Stomach (tissue), 19 donors: ENCODE measurements at places on chromosomes 7 and 10. TPM values are rescaled to one million over a fixed set of nuclear protein-coding genes. Genes with fewer than 3 reads are reported as not detected.

DNA sequence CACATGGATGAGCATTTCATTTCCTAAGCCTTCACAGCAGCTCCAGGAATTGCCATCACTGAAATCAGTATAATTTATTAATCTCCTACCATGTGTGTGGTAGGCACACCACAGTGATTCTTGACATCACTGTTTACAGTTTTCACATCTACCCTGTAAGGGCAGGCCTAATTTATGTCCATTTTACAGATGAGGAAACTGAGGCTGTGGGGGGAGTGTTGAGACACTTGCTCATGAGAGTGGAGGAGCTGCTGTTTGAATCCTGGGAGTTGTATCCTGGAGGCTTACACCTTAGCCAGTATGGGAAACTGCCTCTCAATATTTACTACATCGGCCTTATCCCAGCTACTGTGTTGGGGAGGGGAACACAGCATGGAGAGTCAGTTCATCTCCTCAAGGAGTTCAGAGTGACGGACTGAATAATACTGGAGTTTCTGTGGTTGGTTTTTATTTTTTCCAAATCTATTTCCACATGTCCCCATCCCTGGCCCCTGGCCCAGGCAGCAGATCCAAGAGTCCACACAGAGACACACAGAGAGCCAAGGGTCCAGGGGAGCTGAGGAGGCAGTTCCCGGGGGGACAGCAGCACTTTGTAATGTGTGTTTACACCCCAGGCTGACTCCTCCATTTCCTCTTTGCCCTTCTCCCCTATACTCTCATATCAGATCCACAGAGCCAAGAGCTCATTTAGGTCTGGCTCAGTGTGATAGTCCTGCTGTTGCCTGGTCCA is 13.2 kb downstream of the UBTD1 start:
- no peak for DNase-seq

DNA sequence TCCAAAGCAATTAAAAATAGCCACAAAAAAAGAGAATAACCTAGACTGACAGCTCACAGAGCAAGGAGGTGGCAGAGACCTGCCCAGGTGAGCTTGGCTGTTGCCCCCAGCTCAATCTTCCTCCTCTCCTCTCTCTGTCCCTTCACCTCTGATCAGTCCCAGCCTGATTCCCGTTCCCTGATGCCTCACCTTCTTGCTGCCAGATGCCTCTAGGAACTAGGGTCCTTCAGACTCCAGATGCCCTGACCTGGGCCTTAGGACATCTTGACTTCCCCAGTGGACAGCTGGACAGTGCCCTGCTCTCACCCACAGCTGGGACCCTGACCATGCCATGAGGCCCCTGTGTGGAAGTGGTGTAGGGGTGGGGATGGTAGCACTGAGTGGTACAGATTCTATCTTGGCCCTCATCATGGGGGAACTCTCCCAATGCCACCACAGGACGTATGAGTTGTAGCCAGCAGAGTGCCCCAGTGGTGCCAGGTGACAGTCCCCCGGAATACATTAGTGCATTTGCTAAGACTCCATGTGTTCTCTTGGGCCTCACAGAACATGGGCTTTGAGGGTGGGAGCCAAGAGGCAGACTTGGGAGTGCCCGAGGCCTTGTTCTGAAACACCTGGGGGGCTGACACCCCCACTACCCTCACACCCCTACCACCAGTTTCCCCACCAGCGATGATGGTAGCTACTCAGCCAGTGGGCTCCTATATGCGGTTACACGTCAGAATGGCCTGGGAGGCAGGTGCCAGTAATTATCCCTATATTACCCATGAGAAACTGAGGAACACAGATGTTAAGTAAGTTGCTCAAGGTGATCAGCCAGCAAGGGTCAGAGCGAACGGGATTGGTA is 2.0 kb downstream of the DEPP1 start:
- no peak for DNase-seq

The UCN3 gene
- total RNA-seq = not detected

DNA sequence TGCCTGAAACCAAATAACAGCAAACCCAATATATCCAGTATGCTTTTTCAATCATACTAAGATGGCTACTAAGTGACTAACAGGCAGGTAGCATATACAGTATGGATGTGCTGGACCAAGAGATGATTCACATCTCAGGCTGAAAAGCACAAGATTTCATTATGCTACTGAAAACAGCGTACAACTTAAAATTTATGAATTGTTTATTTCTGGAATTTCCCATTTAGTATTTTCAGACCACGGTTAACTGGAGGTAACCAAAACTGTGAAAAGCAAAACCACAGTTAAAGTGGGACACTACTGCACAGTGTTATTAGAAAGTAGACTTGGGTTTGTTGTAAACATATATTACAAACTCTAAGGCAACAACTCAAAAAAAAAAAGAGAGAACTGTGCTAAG is 91.5 kb downstream of the KMT2C start:
- DNase-seq = no peak

The ITPRID1 gene
- total RNA-seq = 0.58 TPM

DNA sequence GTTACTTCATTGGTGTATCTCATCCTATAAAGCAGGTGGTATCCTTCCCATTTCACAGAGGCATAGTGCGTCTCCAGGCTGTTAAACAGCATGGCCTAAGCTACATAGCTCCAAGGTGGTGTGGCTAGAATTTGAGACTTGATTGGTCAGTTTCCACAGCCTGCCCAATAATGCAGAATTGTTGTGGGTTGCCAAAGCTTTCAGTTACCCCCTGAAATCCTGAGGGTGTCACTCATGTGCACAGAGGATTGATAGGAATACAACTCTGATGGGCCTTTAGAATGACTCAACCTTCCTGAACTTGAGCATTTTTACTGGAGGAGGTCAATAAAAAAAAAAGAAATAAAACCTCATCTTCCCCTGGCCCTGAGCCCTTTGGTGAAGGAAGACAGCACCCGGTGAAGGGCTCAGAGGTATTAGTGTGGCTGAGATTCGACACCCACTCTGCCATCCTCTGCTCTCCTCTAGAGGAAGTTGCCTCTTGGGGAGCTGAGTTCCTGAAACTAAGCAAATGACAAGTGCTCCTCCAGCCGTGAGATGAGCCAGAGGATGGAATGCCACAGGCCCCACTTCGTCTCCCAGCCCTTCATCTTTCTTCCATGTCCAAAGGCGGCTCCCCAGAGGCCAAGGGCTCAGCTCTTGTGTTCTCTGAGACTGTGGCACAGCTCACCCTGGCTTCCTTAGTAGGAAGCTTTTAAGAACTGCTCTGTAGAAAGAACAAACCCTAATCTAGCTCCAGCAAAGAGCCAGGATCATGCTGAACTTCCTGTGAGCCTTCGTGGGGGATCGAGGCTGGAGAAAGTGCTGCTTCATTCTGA is 1.0 kb downstream of the ACSL5 start:
- no peak for DNase-seq

The PRXL2A gene
- total RNA-seq = 16.2 TPM

DNA sequence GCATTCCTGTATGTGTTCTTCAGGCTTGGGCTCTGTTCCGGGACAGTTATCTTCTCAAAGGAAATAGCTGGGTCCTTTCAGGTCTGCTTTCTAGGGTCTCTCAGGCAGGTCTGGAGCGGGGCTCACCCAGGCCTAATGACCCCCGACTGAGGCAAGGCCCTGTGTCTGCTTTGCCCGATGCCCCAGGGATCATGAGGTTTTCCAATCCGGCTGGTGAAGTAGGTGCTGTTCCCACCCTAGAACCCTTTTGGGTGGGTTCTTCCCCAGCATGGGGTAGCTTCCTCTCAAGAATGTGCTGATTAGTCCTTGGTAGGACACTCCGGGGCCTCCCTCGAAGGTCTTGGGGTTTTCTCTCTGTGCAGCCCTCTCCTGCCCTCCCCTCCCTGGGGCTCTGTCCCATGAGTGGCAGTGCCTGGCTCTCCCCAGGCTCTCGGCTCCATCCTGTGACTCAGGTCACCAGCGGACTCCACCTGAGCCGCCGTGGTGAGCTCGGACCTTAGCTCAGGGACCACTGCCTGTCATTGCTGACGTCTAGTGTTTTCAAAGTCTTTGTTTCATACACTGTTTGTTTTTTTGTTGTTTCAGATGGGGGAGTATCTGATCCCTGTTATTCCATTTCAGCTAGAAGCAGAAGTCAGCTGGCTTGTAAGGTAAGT is 71.0 kb upstream of the NKX6-2 start:
- DNase-seq = no peak

The ATP6V0A4 gene
- not detected for total RNA-seq

- DNase-seq = peak; percentile 65
These were observed 101.6 kb downstream of the NPSR1 start for GRCh38 chr7:34759477-34760125.

The ARMC3 gene
- not detected for total RNA-seq

DNA sequence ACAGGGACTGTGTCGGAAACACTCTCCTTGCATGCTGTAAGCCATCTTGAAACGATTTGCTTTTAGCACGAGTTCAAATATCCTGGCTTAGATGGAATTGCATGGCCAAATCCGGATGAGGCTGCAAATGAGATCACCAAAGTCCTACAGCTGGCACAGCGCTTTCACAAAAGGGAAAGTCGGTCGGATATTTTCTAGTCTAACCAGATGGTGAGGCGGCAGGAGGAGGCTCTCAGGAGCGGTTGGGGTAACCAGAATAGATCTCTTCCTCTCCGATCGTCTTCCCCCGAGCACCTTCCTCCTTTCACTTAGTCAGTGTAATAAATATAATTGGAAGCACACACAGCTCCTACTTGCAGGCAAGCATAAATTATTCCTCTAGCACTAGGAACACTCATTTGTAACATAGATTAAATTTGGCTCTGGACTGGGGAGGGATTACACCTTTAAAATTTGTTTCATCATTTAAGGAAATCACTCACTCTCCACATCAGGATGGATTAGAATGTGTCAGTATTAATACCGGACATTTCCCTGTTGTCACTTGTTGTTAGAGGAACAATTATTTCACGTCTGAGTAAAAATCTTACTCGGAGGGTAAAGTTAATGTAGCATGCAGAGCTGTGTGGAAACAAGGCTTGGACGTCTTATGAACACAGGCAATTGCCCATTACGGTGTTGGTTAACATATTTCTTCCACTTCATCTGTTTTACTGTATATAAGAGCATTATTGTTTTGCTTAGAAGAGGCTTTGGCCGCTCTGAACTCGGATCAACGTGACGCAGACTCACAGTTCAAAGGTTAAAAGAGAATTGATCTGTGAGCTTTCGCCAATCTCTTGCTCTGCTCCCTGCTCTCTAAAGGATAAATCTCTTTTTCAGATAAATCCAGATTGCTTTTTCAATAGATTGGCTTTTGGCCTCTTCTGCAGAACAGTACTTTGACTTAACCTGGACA is 857.9 kb downstream of the TYW1 start:
- no peak for DNase-seq

GRCh38 chr7:24601600-24601999 is 28.3 kb downstream of the PALS2 start:
- no peak for DNase-seq

- no peak for DNase-seq
These were observed 387 bp downstream of the EPHA1 start for GRCh38 chr7:143408252-143408685.

The IFIT2 gene
- 5.0 TPM for total RNA-seq

DNA sequence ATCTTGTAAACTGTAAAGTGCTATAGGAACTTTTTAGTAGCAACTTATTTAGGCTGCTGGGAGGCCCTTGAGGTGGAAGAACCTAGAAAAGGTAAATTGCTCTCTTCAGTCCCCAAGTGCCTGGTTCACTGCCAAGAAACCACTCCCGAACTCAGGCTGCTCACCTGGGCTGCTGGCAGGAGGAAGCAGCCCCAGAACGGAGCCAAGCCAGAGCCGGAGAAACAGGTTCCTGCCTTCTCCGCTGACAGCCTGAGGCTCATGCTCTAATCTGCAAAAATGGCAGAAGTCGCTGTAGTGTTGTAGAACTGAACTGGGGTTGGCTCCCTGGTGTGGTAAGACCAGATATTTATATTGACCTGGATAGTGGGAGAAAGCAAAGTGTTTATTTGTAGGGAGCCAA is 136.0 kb downstream of the CUL2 start:
- DNase-seq = peak; percentile 94

DNA sequence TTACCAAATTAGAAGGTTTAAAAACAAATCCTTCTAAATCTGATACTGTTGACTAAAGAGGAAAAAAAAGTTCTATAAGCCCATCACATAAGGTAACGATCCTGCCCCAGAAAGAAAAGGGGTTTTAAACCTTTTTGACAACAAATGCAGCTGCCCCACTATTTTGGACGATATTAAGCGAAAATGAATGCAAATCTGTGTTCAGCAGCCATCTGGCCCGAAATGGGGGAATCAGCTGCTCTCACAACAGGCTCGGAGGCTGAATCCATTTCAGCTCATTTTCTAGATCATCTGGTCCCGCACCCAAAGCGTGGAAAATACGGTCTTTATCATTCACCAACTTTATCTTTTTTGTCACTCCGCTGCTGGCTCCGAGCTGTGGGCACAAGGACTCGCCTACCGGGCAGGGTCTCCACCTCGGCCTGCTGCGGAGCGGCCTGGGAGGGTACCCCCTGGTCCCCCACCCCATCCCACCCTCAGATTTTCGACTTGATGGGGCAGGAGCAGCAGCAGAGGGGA is 2.4 kb upstream of the EBF3 start:
- peak; percentile 20 for DNase-seq

DNA sequence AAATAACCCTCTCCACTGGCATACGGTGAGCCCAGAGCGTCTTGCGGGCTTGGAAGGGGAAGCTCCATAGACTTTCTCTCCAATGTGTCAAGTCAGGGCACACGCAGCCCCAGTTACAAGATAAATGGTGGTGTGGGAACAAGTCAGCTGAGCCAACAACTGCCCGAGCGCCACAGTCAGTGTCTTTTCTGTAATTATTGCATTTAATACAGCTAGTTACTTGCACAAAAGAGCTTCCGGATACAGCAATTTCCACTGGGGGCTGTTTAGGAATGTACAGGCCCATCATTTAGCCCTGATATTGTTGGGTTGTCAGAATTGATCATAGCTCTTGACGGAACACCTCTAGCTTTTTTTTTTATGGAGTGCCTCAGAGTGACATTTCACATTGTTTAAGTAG is 193.5 kb upstream of the SP8 start:
- peak; percentile 22 for DNase-seq

- no peak for DNase-seq
These were observed 8.7 kb upstream of the CALHM1 start for GRCh38 chr10:103467406-103467805.

GRCh38 chr10:125448596-125448995 is 234.4 kb downstream of the TEX36 start:
- DNase-seq = no peak

GRCh38 chr7:50739744-50740435 is 42.8 kb downstream of the GRB10 start:
- DNase-seq = no peak

- DNase-seq = no peak
These were observed 103.5 kb downstream of the ELAPOR2 start for GRCh38 chr7:86955895-86956503.

The TMEM26 gene
- not detected for total RNA-seq
